ENCODE measurements at places on chromosomes 6 and 20. TPM values are rescaled to one million over a fixed set of nuclear protein-coding genes. Genes with fewer than 3 reads are reported as not detected.

The GCNT2 gene
- 75.7 TPM for total RNA-seq

GRCh38 chr6:25122622-25123237 lies 156.4 kb upstream of the CARMIL1 start:
- no peak for DNase-seq

- no peak for DNase-seq
Measured at GRCh38 chr6:20415304-20415703, 13.6 kb downstream of the E2F3 start.

DNA sequence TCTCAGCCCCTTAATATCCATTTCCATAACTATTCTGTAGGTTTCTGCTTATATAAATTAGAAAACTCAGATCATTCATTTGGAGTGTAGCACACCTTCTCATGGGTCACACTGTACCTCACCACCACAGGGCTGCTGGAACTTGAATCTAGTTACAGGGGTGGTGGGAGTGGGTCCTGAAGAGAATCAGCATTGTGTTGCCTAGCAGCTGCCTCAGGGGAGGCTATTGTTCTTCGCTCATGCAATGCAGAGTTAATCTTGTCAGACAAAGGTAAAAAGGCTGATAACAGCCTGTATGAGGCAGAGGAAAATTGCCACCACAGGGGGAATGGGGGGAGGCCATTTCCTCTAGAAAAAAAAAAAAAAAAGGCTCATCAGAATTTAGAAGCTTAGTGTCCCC lies 496.0 kb upstream of the ADGRB3 start:
- DNase-seq = no peak

DNA sequence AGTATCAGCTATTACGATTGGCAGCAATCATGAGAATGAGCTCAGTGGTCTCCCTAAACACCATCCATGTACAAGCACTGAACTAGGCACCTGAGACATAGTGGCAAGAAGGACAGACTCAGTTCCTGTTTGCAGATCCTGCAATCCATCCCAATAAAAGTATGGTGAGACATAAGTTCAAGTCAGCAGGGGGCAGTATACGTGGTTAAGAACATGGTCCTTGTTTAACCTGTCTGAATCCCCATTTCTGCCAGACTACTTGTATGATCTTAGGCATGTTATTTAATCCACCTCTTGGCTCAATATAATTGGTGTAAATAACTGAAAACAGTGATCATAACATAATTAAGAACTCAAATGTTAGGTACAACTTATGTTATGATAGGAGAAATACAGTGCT lies 33.2 kb upstream of the PNISR start:
- no peak for DNase-seq

Measured in Peyer's patch (tissue), 4 donors.